H9 (cell line): ENCODE measurements at places on chromosomes 4 and X. TPM values are rescaled to one million over a fixed set of nuclear protein-coding genes. Genes with fewer than 3 reads are reported as not detected.

- H3K4me3 ChIP-seq = no peak overlapping the region
- no peaks in the 10 kb centered on the region for H3K27me3 ChIP-seq
- DNase-seq = no peak
- no peaks in the 10 kb centered on the region for H3K4me1 ChIP-seq
- H3K36me3 ChIP-seq = no peaks in the 10 kb centered on the region
Measured at GRCh38 chr4:164402554-164402953, 351.4 kb upstream of the SMIM31 start.

GRCh38 chrX:71652405-71652804, 14.9 kb upstream of the LOC101059915 start:
- no peaks in the 10 kb centered on the region for H3K36me3 ChIP-seq
- no peak for DNase-seq
- H3K4me1 ChIP-seq = no peaks in the 10 kb centered on the region
- no peak overlapping the region for H3K4me3 ChIP-seq
- H3K27me3 ChIP-seq = no peaks in the 10 kb centered on the region

DNA sequence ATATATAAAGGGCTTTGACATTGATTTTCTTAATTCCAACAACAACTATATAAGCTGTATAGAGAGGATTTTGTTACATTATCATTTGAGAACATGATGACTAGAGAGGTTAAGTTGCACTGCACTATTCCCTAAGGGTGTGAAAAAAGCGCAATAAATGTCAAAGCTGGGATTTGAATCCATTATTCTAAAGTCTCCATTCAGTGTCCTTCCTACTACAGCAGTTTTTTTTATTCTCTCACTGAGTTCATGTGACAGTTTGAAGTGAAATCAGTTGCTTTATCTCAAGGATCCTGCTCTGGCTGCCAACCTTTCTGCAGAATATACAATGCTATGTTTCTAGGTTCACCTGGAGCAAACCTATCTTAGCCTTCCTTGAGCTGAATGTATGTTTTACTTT, 177.5 kb downstream of the ANKRD50 start:
- H3K4me1 ChIP-seq = no peaks in the 10 kb centered on the region
- H3K36me3 ChIP-seq = no peaks in the 10 kb centered on the region
- H3K4me3 ChIP-seq = no peak overlapping the region
- H3K27ac ChIP-seq = no peak overlapping the region
- H3K27me3 ChIP-seq = no peaks in the 10 kb centered on the region

- H3K27ac ChIP-seq = no peak overlapping the region
- H3K4me1 ChIP-seq = no peaks in the 10 kb centered on the region; the same call in 1 of the 2 replicates
- no peak overlapping the region for H3K4me3 ChIP-seq
- H3K27me3 ChIP-seq = no peaks in the 10 kb centered on the region
Measured at GRCh38 chr4:74958881-74959280, 26.0 kb downstream of the PARM1 start.

- no peak overlapping the region for H3K4me3 ChIP-seq
- no peak overlapping the region for H3K27ac ChIP-seq
- no peaks in the 10 kb centered on the region for H3K36me3 ChIP-seq
- no peaks in the 10 kb centered on the region for H3K4me1 ChIP-seq
- no peak for DNase-seq
Measured at GRCh38 chr4:147093206-147093605, 147.5 kb upstream of the TTC29 start.

DNA sequence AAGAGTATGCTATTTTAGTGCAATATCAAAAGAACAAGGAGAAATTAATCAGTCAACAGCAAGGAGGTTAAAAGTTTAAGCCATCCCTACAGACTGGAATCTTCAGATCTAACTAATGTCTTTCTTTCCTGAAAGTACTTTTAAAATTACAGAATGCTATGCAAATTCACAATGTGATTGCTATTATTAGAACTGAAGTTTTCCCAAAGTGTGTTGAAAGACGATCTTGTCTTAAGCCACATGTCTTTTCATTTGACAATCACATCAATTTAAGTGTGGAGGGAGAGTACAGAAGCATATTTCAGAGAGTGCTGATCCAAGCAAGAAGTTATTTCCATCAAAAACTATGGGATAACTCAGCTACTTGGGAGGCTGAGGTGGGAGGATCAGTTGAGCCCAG, 64.7 kb upstream of the TNIP3 start:
- no peak for DNase-seq
- H3K27ac ChIP-seq = no peak overlapping the region
- no peak overlapping the region for H3K4me3 ChIP-seq
- no peaks in the 10 kb centered on the region for H3K27me3 ChIP-seq

DNA sequence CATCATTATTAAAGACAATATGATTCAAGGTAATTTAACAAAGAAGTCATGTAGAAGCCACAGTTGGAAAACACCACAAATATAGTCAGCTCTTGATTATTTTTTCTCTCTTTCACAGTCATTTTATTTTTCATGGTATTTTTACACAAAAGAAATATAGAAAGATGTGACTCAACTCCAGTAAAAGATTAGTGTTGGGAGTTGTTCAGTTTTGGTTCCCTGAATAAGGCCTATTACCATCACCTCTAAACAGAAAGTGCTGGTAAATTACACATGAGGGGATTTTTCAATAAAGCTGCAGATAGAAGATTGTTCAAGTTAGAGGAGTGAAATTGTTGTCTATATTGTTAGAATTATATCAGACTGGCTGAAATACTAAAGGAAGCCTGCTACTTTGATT, 107.0 kb downstream of the DDIT4L start:
- DNase-seq = no peak
- H3K36me3 ChIP-seq = peaks cover 3% of the 10 kb centered on the region; the same call in 1 of the 2 replicates
- no peak overlapping the region for H3K27ac ChIP-seq
- no peak overlapping the region for H3K4me3 ChIP-seq

- H3K4me1 ChIP-seq = no peaks in the 10 kb centered on the region
- peaks cover 4% of the 10 kb centered on the region; the same call in 1 of the 2 replicates for H3K27me3 ChIP-seq
- peaks cover 2% of the 10 kb centered on the region; the same call in 2 of the 3 replicates for H3K36me3 ChIP-seq
- no peak for DNase-seq
- no peak overlapping the region for H3K27ac ChIP-seq
Measured at GRCh38 chrX:20112022-20112774, 4.5 kb downstream of the MAP7D2 start.

GRCh38 chrX:125826080-125826479, 340.0 kb downstream of the DCAF12L2 start:
- DNase-seq = no peak
- no peak overlapping the region for H3K4me3 ChIP-seq
- no peaks in the 10 kb centered on the region for H3K27me3 ChIP-seq
- H3K36me3 ChIP-seq = peaks cover 7% of the 10 kb centered on the region; the same call in 1 of the 2 replicates
- H3K27ac ChIP-seq = no peak overlapping the region
- H3K4me1 ChIP-seq = no peaks in the 10 kb centered on the region

DNA sequence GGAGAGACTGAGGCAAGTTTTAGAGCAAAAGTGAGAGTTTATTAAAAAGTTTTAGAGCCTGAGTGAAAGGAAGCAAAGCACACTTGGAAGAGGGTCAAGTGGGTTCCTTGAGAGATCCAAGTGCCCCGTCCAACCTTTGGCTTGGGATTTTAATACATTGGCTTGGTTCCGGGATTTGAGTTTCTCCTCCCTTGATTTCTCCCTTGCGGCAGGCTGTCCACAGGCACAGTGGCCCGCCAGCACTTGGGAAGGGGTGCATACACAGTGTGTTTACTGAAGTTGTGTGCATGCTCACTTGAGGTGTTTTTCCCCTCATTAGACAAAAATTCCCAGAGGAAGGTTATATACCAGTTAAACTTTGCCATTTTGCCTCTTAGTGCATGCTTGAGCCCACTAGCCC, 333.5 kb downstream of the PCDH18 start:
- no peaks in the 10 kb centered on the region for H3K4me1 ChIP-seq
- H3K27me3 ChIP-seq = no peaks in the 10 kb centered on the region
- no peak overlapping the region for H3K4me3 ChIP-seq
- H3K27ac ChIP-seq = no peak overlapping the region

- no peak overlapping the region for H3K4me3 ChIP-seq
- H3K4me1 ChIP-seq = no peaks in the 10 kb centered on the region
- no peak overlapping the region for H3K27ac ChIP-seq
- H3K36me3 ChIP-seq = no peaks in the 10 kb centered on the region
- H3K27me3 ChIP-seq = no peaks in the 10 kb centered on the region
Measured at GRCh38 chrX:20374900-20375438, 108.3 kb upstream of the RPS6KA3 start.

DNA sequence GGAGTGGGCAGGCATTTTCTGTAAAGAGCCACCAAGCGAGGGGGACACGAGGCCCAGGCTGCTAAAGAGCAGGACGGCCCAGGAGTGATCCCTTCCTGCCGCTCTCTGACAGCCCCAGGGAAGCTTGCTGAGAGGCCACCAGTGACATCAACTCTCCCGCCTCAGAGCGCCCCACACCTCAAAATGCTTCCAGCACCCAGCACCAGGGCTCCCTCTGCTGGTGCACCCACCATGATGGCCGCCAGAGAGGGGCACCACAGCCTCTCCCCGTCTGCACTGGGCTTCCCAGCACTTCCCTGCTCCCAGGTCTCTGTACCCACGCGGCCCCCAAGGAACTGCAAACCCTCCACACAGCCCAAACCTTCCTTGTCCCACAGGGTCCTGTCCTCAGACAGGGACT, 40.4 kb downstream of the GAK start:
- no peak overlapping the region for H3K27ac ChIP-seq
- H3K4me3 ChIP-seq = no peak overlapping the region
- H3K4me1 ChIP-seq = no peaks in the 10 kb centered on the region
- no peaks in the 10 kb centered on the region for H3K27me3 ChIP-seq
- DNase-seq = peak; percentile 70
- H3K36me3 ChIP-seq = peaks cover 28% of the 10 kb centered on the region

DNA sequence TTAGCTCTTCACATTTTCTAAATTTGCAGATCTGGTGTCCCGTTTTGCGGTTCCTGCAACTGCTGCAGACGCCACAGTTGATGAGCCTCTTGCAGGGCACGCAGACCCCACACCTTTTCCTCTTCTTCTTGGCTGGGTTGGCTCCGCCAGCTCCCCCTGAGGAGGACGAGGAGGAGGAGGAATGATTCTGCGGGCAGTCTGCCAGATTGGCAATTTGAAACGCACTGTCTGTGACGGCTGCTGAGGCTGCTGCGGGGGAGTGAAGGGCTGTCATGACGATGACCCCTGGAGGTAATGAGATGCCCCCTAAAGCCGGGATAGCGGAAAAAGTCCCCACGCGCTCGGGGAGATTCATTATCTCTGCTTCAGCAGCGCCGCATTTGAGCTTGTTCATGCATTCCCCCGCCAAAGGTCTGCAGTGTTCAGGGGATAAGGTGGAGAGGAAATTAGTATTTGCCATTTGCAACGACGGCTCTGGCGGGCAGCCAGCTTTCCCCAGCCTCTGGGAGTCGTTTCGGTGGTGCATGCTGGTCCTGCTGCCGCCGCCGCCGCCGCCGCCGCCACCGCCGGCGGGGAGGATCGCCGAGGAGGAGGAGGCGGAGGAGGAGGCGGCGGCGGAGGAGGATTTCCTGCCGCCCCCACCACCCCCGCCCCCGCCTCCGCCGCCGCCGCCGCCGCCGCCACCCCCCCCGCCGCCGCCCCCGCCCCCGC, 3.8 kb downstream of the CXXC4 start:
- no peaks in the 10 kb centered on the region for H3K27me3 ChIP-seq
- peak overlapping the region; percentile 88 for H3K4me3 ChIP-seq
- peak; percentile 63 for DNase-seq
- peaks cover 2% of the 10 kb centered on the region for H3K4me1 ChIP-seq
- no peak overlapping the region for H3K27ac ChIP-seq
- H3K36me3 ChIP-seq = no peaks in the 10 kb centered on the region

DNA sequence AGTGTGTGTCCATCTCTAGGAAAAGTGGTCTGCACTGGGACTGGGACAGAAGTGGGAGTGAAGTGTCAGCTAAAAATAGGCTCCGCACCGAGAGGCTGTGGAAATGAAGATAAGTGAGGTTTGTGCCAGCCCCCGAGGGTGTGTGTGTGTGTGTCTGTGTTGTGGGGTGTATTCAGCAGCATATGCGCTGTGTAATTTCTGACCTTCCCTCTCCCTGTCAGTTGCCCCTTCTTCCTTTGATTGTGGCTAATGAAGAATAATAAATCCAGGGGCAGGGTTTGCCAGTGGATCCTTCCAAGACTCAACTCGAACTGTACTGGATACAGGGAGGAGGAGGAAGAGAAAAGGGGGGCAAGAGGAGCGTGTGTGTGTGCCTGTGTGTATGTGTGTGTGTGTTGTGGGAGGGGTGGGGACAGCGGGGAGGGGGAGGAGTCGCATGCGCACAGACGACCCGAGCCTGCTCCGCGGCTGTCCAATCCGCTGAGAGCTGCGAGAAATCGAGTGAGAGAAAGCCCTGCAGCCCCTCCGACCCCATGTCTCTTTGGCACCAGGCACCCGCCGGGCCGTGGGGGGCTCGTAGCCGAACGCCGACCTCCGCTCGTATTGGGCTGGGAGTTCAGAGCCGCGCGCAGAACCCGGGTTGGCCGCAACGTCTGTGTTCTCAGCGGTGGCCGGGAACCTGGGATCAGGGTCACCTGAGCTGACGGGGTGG, 916 bp upstream of the POU4F2 start:
- no peaks in the 10 kb centered on the region; the same call in 2 of the 3 replicates for H3K36me3 ChIP-seq
- peak overlapping the region; percentile 89 for H3K4me3 ChIP-seq
- H3K4me1 ChIP-seq = no peaks in the 10 kb centered on the region
- no peak overlapping the region for H3K27ac ChIP-seq
- H3K27me3 ChIP-seq = peaks cover 81% of the 10 kb centered on the region

- no peaks in the 10 kb centered on the region for H3K36me3 ChIP-seq
- H3K27me3 ChIP-seq = no peaks in the 10 kb centered on the region
- H3K4me3 ChIP-seq = no peak overlapping the region
- DNase-seq = no peak
Measured at GRCh38 chr4:52368895-52369294, 290.2 kb downstream of the USP46 start.

- H3K4me1 ChIP-seq = no peaks in the 10 kb centered on the region
- peaks cover 19% of the 10 kb centered on the region for H3K36me3 ChIP-seq
- no peak for DNase-seq
- H3K27me3 ChIP-seq = no peaks in the 10 kb centered on the region
Measured at GRCh38 chr4:81227138-81227537, 12.1 kb upstream of the PRKG2 start.

- H3K4me1 ChIP-seq = peaks cover 2% of the 10 kb centered on the region; the same call in 1 of the 2 replicates
- no peak for DNase-seq
- no peaks in the 10 kb centered on the region for H3K27me3 ChIP-seq
Measured at GRCh38 chr4:41205130-41205529, 9.2 kb downstream of the APBB2 start.

- H3K4me1 ChIP-seq = no peaks in the 10 kb centered on the region
- DNase-seq = no peak
- H3K27ac ChIP-seq = no peak overlapping the region
- H3K36me3 ChIP-seq = no peaks in the 10 kb centered on the region
Measured at GRCh38 chr4:100369871-100370270, 148.0 kb downstream of the EMCN start.

GRCh38 chr4:81136161-81136905, 78.7 kb downstream of the PRKG2 start:
- H3K4me1 ChIP-seq = peaks cover 5% of the 10 kb centered on the region; the same call in 1 of the 2 replicates
- no peaks in the 10 kb centered on the region for H3K36me3 ChIP-seq
- no peak overlapping the region for H3K4me3 ChIP-seq
- no peak overlapping the region for H3K27ac ChIP-seq
- no peak for DNase-seq

Gene ADGRG4
- total RNA-seq = not detected in 2 replicates

Gene CXorf49
- not detected in 2 replicates for total RNA-seq

Gene GC
- 0.15 TPM in 1 of 2 replicates, not detected in the other for total RNA-seq

Gene DTHD1
- not detected in 2 replicates for total RNA-seq

Gene COX7B2
- total RNA-seq = not detected in 2 replicates

Gene GLUD2
- 0.99 and 1.0 TPM in 2 replicates for total RNA-seq

Gene PPP1R3F
- total RNA-seq = 6.9 and 7.3 TPM in 2 replicates

Gene AREG
- 0.24 and 0.28 TPM in 2 replicates for total RNA-seq

Gene SPP1
- total RNA-seq = 13.2 and 15.5 TPM in 2 replicates

Gene AMTN
- not detected in 2 replicates for total RNA-seq

Gene GPAT3
- total RNA-seq = 0.42 and 1.8 TPM in 2 replicates

Gene AWAT2
- total RNA-seq = not detected in 2 replicates

Gene NXF2
- not detected in 2 replicates for total RNA-seq

Gene HTN1
- not detected in 2 replicates for total RNA-seq
